Activated naive CD8-positive, alpha-beta T cell treated with anti-CD3 and anti-CD28 coated beads, Interleukin-2, amount 50 U/mL, for 16 hours (primary cell): ENCODE measurements at places on chromosomes 12 and 14.

DNA sequence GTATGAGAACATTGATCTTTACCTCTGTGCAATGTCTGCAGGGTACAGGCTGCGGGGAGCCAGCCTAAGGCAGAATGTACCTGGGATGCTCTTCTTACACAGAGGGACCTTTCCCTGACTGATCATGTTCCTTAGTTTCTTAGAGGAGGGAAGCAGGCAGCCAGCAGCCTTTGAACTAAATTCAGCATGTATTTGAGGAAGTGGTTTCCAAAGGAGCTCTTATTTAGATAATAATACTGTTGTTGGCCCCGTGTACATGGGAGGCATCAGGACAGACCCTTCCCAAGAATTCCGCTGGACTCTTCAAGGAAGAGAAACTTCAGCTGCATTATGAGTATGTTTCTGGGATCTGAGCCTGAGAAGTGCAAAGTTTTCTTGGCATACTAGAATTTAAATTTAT lies 98.8 kb downstream of the CCDC92 start:
- no peak for DNase-seq

- DNase-seq: no peak
Measured at GRCh38 chr14:103749452-103749851, 33.8 kb downstream of the ZFYVE21 start.

GRCh38 chr12:113424915-113425823 lies 3.0 kb downstream of the SDSL start:
- DNase-seq: peak; percentile 12

- DNase-seq: no peak
Measured at GRCh38 chr12:42422785-42423184, 96.8 kb downstream of the PPHLN1 start.

DNA sequence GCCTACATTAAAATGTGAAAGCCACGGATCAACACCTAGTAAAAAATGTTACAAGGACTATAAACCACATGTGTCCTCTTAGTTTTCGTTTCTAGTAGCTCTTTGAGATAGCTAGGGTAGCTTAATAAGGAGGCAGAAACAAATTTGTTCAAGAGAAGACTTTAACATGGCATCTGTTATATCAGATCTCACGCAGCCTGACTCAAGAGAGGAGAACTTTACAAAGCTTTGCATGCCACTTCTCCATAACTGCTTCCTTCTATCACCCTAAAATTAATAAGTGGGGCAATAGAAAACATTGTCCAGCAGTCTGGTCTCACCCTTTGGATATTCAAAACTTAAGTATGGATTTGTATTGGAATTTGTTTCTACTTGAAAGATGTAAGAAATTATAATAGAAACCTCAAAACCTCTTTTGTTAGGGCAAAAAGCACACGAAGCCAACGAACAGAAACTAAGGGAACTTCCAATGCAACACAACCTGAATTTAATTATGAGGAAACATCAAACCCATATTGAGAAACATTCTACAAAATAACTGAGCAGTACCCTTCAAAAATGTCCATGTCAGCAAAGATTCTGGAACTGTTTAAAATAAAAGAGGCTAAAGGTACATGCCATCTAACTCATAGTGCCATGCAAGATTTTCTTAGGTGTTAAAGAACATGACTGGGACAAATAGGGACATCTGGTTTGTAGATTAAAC lies 194.8 kb downstream of the LRIG3 start:
- no peak for DNase-seq

GRCh38 chr12:100447381-100447780 lies 26.3 kb upstream of the NR1H4 start:
- DNase-seq: no peak

- no peak for DNase-seq
Measured at GRCh38 chr14:58571256-58571655, 66.5 kb upstream of the DACT1 start.

GRCh38 chr14:75993567-75994041 lies 8.0 kb downstream of the IFT43 start:
- DNase-seq: no peak

DNA sequence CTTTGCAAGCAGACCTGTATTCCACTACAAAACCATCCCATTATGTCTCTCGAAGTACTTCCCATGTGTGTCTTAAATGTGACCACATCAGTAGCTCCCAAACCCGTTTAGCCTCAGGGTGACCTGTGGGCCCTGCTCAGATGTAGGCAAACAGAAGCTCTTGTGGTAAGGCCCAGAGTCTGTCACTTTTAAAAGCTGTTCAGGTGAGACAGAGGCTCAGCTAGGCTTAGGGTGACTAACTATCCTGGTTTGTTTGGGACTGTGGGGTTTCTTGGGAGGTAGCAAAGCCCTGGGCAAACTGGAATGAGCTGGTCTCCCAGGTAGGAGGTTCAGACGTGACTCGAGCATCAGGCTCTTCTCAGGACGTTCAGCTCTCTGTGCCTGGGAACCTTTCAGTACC lies 64.5 kb upstream of the VASH1 start:
- DNase-seq: no peak

- DNase-seq: no peak
Measured at GRCh38 chr12:105803292-105803691, 335.5 kb downstream of the NUAK1 start.
